Adipocyte (in vitro differentiated cells): ENCODE measurements at places on chromosomes 5 and 9.

GRCh38 chr5:138179277-138179857, 455 bp downstream of the KIF20A start:
- no peak for DNase-seq

DNA sequence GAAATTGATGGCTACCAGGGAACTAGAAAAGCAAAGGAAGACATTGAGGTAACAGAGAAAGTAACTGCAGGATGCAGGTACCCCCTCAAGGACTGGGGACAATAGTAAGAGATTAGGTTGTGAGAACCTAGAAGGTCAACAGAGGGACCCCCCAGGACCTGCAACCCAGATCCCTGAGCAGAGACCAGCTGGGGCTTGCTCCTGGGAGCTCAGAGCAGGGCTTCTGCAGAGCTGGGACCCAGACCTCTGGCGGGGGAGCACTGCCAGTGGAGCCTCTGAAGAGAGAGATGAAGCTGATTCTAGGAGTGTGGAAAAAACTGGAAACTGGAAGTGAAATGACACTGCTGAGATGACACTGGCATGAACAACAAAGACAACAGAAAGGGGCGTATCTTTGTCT, 17.2 kb downstream of the MORN5 start:
- DNase-seq: no peak

DNA sequence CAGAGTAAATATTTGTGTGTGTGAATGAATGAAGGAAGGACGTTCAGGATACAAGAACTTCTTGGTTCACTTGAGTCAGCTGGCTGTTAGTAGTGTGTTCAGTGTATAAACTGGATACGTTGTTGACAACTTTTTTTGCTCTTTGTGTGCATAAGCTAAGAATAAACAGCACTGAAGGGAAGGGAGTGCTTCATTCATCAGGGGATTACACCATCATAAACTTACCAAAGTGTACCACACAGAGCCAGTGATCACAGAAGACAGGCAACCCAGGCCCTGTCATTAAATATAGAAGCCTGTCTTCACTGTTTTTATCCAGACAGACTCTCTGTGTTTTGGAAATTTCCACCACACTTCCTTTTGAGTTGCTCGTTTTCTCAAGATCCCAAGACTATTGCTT, 55.5 kb upstream of the MEF2C start:
- no peak for DNase-seq

- peak; percentile 44 for DNase-seq
These were observed 26.6 kb downstream of the MRPL22 start for GRCh38 chr5:154967421-154968024.

DNA sequence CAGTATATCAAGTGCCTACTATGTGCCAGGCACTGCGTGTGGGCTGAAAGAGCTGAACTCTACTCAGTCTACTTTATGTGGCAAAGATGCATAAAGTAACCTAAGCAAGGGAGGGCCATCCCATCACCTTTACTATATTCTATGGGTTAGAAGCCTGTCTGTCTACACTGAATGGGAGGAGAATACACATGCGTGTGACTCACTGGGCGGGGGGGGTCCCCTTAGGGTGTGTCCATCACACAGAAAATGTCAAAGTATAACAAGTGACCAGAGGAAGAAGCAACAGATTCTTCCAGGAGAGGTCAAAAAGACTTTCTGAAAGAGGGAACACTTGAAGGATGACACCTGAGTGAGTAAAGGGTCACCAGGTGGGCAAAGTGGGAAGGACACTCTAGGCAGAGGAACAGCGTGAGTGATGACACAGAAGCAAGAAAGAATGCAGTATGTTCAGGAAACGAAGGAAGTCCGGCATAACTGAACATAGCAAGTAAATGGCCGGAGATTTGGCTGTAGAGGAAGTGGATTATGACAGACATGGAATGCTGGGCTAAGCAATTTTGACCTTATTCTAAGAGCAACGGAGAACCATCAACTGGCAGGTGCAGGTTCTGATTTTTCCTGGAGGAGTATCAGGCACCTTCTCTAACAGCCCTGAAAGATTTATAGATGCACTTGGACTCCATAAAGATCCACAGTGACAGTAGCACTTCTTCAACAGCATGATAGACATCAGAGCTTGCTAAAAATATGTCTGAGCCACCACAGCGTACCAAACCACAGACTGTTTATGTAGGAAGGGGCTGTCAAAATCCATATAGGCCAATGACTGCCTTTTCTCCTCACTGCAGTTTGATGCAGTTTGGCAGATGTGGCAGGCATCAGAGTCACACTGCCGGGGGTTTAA, 8.0 kb upstream of the WHRN start:
- no peak for DNase-seq

- DNase-seq: peak; percentile 56
These were observed 33.3 kb upstream of the SLCO6A1 start for GRCh38 chr5:102532123-102532522.

DNA sequence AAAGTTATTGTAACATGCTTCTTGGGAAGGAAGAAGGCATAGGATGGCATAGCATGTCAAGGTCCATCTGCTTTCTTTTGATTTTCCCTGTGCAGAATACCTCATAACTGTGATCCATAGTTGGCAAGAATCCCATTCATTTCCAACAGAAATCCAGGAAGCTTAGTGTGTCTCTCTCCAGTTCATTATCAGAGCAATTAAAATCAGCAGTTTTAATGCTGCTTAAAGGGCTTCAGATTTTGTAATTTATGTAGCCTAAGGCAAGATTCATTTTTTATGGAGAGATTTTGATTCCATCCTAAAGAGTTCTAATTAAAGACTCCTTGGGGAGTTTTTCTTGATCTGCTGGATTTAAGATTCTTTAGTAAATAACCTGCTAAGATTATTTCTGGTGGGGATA, 560.1 kb downstream of the PDE4D start:
- no peak for DNase-seq

DNA sequence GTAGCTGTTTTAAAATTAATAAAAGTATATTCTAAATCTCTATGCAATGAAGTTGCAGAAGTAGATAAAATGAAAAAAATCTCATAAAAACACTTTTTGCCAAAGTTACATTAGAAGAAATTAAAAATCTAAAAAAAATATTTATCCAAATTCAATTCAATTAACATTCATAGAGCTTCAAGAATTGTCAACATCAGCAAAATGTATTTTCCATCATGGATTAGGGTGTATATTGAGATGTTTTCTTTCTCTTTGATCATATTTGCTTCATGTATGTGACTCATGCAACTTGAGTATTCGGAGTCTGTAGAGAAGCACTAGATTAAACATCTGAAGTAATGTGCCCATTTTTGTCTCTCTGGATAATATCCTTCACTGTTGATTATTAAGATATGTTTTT, 415.3 kb upstream of the FAM174A start:
- DNase-seq: no peak

DNA sequence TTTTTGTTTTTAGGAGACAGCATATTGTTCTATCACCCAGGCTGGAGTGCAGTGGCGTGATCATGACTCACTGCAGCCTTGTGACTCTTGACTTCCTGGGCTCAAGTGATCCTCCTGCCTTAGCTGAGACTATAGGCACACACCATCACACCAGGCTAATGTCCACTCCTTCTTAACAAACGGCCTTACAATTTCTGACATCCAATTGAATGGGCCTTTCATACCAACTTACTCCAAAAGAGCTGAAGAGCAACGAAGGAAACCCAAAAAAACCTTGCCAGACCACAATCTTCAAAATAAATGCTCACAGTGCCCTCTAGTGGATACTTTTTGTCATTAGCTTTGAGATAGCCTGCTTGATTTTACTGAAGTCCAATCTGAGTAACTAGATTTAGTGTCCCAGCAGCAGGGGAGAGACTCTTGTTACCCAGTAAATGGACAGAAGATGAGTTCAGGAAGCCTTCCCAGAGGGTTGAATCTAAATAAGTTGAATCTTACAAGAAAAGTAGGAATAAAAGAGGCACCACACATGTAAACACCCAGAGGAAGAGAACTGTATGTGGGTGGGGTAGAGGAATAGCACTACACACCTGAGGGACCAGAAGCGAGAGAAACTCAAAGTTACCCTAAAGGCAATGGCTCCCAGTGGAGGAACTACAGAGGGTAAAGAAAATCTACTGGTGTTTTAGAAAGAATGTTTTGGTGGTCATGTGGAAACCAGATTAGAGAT, 9.3 kb downstream of the ZNF622 start:
- peak; percentile 82 for DNase-seq

- DNase-seq: no peak
These were observed 352.9 kb downstream of the DNAH5 start for GRCh38 chr5:13591621-13592020.

DNA sequence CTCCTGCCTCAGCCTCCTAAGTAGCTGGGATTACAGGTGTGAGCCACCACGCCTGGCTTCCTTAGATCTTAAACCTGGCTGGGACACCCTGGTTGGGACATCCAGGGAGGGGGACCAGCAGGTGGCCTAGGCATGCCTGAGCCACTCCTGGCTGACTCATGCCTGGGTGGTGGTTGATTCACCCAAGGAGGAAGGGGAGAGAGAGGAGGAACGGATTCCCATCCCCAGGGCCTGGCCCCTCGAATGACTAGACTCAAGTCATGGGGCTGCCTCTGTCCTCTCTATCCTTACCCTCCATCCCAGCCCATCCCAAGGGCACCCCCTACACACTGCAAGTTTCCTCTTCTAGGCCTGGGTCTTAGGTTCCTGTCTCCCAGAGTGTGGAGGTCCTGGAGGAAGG, 12.7 kb downstream of the EEIG1 start:
- DNase-seq: peak; percentile 53

DNA sequence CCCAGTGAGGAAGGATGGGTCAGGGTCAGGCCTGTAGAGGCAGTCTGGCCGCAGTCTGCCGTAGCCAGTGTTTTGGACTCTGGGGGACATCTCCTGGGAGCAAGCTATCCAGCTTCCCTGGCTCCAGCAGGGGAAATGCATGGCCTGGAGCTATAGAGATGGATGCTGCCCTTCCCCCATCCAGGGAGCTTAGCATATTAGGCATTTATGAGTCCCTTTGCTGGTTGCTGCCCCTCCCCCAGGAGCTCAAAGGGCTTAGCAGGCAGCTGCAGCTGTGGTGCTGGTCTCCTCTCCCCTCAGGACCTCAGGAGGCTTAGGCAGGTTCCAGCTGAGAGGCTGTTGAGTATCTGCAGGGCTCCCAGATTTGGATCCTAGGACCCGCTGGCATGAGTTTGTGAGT, 1158.7 kb downstream of the DTWD2 start:
- DNase-seq: no peak

DNA sequence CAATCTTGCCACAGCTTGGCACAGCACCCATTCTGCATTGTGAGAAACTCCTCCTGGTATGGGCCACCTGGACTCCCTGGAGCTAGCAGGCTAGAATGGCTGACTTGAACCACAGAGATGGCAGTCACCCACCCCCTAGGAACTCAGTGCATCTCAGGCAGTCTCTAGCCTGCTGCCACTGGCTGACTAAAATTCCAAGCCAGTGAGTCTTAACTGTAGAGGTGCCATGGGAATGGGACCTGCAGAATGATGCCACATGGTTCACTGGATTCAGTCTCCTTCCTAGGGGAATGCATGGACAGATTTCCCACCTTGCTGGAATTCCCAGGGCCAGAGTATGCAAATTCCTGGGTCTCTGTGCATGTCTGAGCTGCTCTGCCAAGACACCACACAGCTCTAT, 382.9 kb downstream of the MAN2A1 start:
- DNase-seq: no peak

- DNase-seq: peak; percentile 60
These were observed 255.9 kb downstream of the PSAT1 start for GRCh38 chr9:78552802-78553201.

DNA sequence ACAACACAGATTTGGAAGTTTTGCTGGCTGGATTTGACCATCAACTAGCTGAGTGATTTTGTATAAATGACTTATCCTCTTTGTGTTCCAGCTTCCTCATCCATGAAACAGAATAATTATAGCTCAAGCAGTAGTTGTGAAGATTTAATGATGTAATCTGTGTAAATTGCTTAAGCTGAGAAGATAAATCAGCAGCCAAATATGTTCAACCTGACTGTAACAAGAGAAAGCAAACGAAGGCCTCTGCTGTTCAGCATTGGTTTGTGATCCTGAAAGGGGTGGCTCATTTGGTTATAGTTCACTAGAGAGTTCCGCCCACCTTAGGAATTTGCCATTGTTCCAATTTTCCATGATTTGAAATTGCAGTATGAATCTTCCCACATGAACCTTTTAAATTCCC, 75.7 kb upstream of the CCDC112 start:
- no peak for DNase-seq

- DNase-seq: peak; percentile 91
These were observed 1.1 kb downstream of the POLR1E start for GRCh38 chr9:37486616-37487548.

DNA sequence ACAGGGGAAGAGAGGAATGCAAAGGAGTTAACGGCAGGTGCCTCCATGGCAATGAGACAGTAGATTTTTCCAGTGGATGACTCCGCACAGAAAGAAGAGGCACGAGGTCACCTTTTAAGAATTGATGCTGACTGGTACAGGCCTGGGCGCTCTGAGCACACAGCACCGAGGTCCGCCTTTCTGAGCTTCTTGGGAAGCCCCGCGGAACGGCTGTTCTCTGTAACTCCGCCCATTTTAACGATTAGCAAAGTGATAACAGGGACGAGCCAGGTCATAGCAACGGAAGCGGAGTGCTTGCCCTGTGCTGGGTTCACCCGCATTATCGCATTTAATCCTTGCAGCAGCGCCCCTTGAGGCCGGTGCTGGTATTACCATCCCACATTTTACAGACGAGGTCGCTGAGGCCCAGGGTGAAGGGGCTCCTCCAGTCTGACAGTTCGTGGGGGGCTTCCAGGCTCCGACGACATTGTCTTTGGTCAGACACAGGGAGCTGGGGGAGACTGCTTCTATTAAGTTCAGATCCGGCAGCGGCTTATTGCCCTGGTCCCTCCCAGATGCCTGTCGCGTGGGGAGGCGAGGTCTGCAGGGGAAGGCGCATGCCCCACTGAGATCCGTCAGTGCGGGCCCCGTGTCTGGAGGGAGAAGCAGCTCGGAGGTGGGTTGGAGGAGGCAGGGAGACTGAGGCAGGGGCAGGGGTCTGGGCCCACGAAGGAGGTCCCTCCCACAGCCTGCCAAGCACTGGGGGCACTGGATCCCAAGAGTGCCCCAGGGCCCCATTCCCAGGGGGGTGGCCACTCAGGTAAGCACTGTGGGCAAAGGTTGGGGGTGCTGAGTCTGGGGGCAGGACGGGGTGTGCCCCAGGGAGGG, 22.3 kb upstream of the HMCN2 start:
- peak; percentile 83 for DNase-seq

DNA sequence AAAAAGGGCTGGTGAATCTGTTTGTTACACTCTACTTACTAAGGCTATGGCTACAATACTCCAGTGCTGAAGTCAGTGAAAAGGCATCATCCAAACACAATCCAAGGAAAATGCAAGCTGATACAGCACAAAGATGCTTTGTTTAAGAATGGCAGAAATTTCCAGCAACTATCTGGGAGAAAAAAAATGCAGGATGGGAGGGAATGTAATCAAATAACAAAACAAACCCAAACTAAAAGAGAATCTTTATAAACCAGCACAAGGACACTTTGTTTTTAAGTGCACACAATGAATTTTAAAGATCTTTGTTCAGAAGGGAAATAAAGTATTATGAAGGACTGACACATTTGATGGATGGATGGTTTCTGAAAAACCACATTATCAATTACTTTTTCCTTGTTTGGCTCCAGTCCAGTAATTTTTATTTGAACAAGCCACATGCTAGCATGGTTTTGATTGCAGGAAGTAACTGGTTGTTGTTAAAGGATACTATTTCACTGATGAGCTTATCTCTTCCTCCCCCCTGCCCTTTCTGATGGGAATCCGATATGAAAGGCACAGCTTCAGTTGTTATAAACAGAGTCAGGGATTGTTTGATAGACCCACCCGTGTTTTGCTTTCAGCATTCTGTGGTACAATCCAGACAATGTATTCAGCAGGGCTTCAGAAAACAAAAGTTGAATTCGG, 12.1 kb upstream of the TLE4 start:
- DNase-seq: no peak
